Activated CD4-positive, alpha-beta T cell treated with anti-CD3 and anti-CD28 coated beads, Interleukin-2, amount 10 ng/mL, durations not matched to agents 7 days and 5 days (primary cell): ENCODE measurements at places on chromosomes 11 and 22. TPM values are rescaled to one million over a fixed set of nuclear protein-coding genes. Genes with fewer than 3 reads are reported as not detected.

Gene ACR
- total RNA-seq = not detected

Gene ADAMTS15
- 0.05 TPM for total RNA-seq

GRCh38 chr22:45351956-45352355 is 42.2 kb downstream of the FAM118A start:
- no peak for DNase-seq
- peaks cover 7% of the 10 kb centered on the region for H3K36me3 ChIP-seq
- peaks cover 11% of the 10 kb centered on the region for H3K4me1 ChIP-seq
- H3K27ac ChIP-seq = no peak overlapping the region
- H3K4me3 ChIP-seq = no peak overlapping the region

GRCh38 chr11:32529994-32530588 is 53.5 kb upstream of the EIF3M start:
- H3K4me1 ChIP-seq = no peaks in the 10 kb centered on the region
- H3K36me3 ChIP-seq = no peaks in the 10 kb centered on the region
- DNase-seq = no peak

DNA sequence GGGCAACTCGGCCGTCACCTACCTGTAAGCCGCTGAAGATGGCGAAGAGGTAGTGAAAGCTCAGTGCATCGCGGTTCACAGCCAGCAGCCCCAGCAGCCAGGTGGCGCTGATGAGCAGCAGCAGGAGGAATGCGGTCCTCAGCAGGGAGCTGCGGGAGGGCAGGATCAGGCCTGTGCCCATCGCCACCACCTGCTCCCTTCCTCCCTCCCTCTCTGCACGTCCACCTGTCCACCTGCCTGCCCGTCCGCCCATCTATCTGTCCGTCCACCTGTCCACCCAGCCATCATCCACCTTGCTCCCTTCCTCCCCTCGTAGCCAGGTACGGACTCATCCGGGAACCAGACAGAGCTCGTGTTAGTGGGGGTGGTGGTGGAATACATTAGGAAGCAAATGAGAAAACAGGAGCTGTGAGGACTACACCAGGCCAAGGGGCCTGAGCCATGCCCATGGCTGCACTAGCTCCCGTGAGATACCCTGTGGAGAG is 32.2 kb downstream of the TRMU start:
- H3K27ac ChIP-seq = no peak overlapping the region
- no peak overlapping the region for H3K4me3 ChIP-seq
- H3K27me3 ChIP-seq = peaks cover 2% of the 10 kb centered on the region
- H3K4me1 ChIP-seq = peaks cover 17% of the 10 kb centered on the region
